ENCODE measurements at places on chromosomes 4 and X. TPM values are rescaled to one million over a fixed set of nuclear protein-coding genes. Genes with fewer than 3 reads are reported as not detected.

- no peak for DNase-seq
Measured at GRCh38 chr4:14392378-14392777, 609.9 kb upstream of the CPEB2 start.

DNA sequence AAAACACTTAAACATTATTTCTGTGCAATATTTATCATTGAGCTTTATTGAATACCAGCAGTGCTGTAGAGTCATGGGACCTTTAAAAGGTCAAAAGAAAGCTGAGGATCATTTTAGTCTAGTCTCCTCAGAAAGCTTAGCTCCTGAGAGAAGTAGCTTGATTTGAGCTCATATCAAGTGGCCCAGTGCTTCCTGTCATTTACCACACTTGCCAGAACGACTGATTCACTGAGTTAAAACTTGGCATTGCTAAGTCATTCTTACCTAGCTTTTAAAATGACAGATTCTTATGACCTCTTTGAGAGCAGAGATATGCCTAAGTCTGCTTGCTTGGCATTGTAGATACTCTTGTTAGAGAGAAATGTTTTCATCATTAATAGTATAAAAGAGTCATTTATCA is 15.2 kb downstream of the SEPTIN11 start:
- DNase-seq, result no peak

GRCh38 chr4:150525321-150525868 is 56.6 kb upstream of the MAB21L2 start:
- no peak for DNase-seq

The NXF2B gene
- not detected for total RNA-seq

The AMTN gene
- not detected for total RNA-seq

All from left cardiac atrium (tissue), 4 donors.